ENCODE measurements at places on chromosomes 4 and X. TPM values are rescaled to one million over a fixed set of nuclear protein-coding genes. Genes with fewer than 3 reads are reported as not detected.

DNA sequence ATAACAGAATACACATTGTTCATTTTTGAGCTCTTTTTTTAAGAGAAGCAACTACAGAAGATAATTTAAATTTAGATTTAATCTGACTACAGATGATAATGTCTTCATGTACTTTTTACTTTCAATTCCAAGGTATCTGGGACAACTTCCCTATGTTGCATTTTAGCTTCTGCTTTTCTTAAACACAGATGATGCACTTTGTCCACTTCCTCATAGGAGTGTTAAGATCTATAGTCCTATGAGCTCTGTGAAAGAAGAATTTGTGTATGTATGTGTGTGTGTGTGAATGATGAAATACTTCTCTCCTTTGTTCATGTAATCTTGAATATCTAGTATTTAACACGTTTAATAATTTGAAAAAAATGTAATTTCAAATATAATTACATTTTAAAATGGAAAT is 5.3 kb upstream of the FHIP1A start:
- DNase-seq: no peak

DNA sequence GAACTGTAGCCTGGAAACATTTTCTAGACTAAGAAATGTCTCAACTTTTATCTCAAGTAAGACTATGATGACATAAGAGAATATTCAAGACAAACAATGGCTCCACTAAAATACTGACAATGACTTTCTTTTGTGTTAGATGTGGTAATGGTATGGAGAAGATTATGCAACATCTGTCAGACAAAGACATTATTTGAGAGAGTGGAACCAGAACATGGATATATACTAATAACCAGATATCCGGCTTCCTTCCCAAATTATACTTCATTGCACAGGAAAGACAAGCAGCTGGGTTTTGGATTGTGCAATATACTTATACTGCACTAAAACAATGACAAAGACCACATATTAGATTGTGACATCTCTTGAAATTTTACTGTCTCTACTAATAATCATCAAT is 290.8 kb upstream of the GIMD1 start:
- no peak for DNase-seq

DNA sequence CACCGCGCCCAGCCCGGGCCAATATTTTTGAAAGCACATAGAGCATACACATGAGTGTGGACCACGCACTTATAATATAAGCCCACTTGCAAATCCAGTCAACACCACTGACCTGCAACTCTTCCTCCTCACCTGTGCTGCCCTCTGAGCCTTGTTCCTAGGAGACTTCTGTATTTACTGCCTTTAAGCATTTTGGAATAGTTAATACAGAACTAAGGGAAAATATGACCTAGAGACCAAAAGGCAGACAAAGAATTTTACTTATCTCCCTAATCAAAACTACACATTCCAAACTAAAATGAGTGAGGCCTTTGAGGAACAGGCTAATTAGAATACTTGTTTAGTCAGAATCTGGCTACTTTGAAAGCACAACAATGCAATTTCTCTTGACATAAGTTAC is 89.1 kb downstream of the RELL1 start:
- DNase-seq: no peak

DNA sequence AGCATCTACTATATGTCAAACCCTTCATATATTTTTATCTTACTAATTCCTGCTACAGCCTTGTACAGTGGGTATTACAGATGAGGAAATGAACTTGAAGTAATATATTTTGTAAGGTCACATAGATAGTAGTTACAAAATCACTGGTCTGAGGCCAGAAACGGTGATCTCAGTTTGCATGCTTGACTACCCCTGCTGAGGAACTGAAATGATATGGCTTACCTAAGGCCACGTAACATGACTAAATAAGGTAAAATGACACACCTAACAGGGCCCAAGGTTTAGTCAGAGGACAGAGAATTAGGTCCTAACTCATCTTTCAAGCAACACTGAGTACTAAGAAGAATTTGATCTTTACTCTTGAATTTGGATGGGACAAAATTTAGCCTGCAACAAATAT is 1.5 kb upstream of the COMMD8 start:
- DNase-seq: no peak

DNA sequence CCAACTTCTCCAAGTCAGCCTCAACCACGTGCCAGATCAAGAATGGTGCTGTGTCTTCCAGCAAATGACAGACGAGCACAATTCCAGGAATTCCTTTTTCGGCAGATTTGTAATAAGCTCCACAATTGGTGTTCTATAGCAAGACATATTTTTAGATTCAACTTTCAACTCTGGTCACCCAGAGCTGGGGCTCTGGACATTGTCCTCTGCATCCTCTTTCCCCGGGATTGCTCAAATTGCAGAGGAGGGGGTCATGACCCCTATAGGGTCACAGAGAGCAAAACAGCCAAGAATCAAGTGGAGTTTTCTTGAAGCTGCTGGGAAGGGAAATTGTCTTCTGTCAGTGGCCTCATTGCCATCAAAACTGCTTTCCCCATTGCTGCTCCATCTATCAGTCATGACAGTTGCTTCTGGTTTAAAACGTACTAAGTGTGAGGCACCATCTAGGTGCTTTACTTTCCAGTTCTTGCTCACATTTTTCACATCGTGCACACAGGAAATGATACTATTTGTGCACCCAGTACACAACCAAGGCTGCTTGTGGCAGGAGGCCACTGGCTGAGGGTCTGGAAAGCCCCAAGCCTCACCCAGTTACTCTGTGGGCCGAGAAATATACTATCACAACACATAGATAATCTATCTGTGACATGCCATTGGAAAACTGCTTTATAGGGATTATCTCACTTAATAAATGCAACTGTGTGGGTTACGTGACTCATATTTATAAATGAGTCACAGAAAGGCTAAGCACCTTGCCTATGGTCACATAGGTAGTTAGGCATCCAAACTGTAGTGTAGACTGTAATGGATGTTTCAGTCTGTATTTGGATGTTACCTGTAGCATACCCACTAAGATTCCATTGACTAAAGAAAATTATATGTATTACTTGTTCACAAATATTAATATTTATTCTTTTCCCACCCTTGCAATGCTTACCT is 91.7 kb upstream of the PHOX2B start:
- DNase-seq: peak; percentile 5

Gene FGG
- not detected for total RNA-seq

Measured in activated naive CD8-positive, alpha-beta T cell treated with anti-CD3 and anti-CD28 coated beads for 36 hours (primary cell).